ENCODE measurements at places on chromosomes 4 and X. TPM values are rescaled to one million over a fixed set of nuclear protein-coding genes. Genes with fewer than 3 reads are reported as not detected.

OPRPN gene
- not detected for total RNA-seq

PABPC1L2A gene
- not detected for total RNA-seq

PRIMPOL gene
- 20.9 TPM for total RNA-seq

ETDB gene
- not detected for total RNA-seq

ARHGAP36 gene
- not detected for total RNA-seq

VMA21 gene
- 30.4 TPM for total RNA-seq

CXCL8 gene
- total RNA-seq: 8.8 TPM

NAP1L3 gene
- total RNA-seq: 25.4 TPM

DNA sequence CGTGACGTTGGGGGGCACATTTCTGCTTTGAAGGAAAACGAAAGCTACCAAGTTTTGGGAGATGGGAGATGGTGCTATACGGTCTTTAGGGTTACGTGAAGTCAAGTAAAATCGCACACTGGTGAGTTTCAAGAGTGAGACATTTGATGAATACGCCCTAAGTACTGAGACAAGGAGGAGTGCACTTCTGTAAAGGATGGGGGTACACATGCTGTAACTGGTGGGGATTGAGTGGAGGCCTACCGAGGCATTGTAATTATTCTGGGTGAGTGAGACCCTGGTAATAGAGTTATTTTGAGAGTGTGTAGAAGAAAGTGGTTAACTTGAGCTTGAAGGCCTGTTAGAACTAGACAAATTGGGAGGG is 536 bp downstream of the SH3BGRL start:
- no peak for DNase-seq

- no peak for DNase-seq
These were observed 248.5 kb upstream of the DIAPH2 start for GRCh38 chrX:96436105-96436504.

GRCh38 chrX:13397878-13398818 is 78.3 kb upstream of the ATXN3L start:
- DNase-seq: no peak

GRCh38 chrX:6021316-6022091 is 207.2 kb downstream of the NLGN4X start:
- DNase-seq: no peak

GRCh38 chrX:9401051-9401450 is 63.8 kb upstream of the TBL1X start:
- no peak for DNase-seq

- no peak for DNase-seq
These were observed 323.0 kb downstream of the HS3ST1 start for GRCh38 chr4:11105715-11106114.

GRCh38 chr4:133129237-133129636 is 19.9 kb upstream of the PCDH10 start:
- DNase-seq: no peak

GRCh38 chrX:150478496-150479492 is 89.6 kb upstream of the MTM1 start:
- DNase-seq: no peak

DNA sequence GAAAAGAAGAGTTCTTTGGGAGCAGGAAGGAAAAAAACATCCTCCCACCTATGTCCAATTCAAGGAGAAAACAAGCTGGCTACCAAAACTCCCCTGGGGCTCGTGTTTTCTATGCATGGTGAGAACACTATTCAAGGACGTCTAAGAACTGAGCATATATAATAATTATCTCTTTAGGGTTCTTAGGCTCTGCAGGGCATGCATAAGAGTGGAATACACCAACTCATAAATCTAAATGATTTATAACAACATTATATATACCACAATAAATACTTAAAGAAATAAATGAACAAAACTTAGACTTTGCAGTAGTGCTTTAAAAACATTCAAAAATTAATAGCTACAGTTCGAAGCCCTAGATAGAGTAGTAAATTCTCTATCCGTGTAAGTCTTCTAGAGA is 19.5 kb upstream of the TMEM154 start:
- no peak for DNase-seq

- DNase-seq: peak; percentile 51
These were observed at the start of gene CXCL5 for GRCh38 chr4:73998040-73999011. Gene CXCL5, minus strand, starts transcription at chr4:73998677. Its CDS starts 96 bp downstream, at chr4:73998581.

- no peak for DNase-seq
These were observed 63.3 kb downstream of the GALNT7 start for GRCh38 chr4:173231916-173232315.

DNA sequence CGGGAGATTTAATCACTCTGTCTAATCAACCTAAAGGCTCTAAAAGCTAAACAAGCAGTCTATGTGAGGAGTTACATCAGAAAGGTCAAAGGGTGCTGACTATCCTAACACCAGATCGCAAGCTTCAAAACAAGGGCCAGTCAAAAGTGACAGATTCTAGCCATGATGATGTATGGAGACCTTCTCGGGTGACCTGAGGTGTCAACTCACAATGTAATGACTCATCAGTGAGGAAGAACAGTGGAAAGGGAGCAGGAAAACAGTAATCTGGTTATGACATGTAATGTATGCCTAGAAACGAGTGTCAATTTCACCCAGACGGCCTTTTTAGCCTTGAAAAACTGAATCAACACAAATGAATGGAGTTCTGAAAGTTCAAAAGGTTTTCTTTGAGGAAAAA is 375.3 kb downstream of the IDS start:
- no peak for DNase-seq

DNA sequence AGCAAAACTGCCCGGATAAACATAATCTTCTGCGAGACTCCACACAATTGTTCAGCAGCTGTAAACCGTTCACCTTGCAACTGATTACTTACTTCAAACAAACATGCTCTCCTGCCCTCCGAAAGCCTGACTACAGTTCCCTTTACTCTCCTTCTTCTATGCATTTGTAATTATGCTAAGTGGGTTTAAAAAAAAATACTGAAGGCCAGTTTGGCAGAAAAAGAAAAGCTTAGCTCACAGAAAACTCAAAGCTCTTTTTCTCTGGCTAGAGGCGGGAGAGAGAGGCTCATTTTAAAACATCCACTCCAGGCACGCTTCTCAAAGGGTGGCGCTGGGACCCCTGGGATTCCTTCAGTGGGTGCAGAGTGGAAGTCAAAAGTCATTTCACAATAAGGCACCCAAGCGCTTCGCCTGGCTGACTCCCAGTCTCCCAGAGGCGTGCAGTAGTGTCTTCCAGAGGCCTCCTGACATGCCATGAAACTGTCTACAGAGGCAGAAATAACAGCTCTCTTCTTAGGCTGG is 1.9 kb downstream of the DHRSX start:
- DNase-seq: no peak

DNA sequence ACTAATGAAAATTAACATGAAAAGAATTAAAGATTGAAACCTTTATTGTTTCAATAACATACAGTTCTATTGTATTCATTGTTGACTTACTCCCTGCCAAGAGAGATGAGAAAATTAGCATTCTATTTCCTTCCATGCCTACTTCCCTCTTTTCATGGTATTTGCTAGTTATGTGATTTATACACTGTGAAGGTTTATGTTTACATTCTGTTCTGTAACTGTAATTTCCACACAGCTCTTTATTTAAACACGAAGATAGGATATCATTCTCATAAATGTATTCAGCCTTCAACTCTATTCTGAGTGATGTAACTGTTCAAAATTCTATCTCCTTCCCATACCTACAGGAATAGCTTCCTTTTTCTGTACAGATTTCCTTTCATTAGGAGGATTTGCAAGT is 6.6 kb downstream of the CCDC110 start:
- no peak for DNase-seq

Data from mesothelial cell of epicardium (in vitro differentiated cells).